Activated CD8-positive, alpha-beta memory T cell treated with anti-CD3 and anti-CD28 coated beads, Interleukin-2, amount 10 ng/mL, durations not matched to agents 7 days and 5 days (primary cell): ENCODE measurements at places on chromosomes 1 and 21.

- no peak for DNase-seq
These were observed 163.4 kb downstream of the DNM3 start for GRCh38 chr1:172004671-172005070.

GRCh38 chr1:215056584-215056983 is 26.0 kb upstream of the KCNK2 start:
- no peak for DNase-seq

DNA sequence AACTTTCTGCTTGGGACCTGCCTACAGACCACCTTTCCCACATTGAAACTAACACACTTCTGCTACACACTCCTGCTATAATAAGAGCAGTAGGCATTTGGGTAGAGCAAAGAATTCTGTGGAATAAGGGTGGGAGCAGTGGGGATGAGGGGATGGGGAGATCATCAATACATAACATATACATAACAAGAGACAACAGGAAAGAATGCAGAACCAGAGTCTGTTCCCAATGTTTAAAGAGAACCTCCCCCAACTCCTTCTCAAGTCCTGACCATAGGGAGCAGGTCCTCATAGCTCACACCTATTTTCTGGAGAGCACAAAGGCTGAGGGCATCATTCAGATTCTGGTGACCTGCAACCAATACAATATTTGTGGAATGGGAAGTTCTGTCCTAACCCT is 121.6 kb upstream of the BARHL2 start:
- DNase-seq: no peak

DNA sequence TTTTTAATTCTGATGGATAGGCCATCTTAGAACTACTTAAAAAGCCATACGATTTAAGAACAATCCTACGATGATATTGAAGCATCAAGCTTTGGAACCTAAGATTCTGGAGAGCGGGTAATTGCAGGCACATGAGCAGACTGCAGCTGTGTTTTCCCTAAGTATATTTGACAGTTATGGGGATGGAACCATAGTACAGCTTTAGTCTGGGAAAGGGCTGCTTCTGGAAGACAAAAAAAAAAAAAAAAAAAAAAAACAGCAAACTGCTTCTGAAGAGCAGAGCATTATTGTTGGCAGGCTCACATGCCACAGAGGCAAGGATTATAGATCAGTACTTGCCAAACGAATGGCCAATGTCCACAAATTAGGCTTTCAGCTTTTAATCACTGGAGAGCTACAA is 1618.7 kb downstream of the AMY1C start:
- no peak for DNase-seq

DNA sequence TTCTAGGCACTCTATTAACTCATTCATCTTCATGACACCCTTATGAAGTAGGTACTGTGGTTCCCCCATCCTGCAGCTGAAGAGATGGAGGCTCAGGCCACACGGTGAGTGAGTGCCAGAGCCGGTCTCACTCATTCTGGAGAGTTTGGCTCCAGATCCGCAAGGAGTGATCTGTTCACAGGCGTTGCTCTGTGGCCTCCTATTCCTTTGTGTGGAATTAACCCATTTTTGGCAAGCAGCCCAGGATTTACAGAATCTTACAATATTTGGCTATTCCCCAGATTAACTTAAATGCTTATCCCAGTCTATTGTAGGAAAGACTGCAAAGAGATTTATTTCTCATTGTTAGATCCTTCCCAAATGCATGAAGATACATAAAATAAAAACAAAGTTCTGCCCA is 29.6 kb downstream of the KIAA0040 start:
- no peak for DNase-seq

GRCh38 chr1:220691053-220691684 is 1.0 kb downstream of the C1orf115 start:
- no peak for DNase-seq

GRCh38 chr1:77382366-77382765 is 100.5 kb downstream of the AK5 start:
- no peak for DNase-seq

- no peak for DNase-seq
These were observed 7.8 kb upstream of the GJB5 start for GRCh38 chr1:34746785-34747637.

DNA sequence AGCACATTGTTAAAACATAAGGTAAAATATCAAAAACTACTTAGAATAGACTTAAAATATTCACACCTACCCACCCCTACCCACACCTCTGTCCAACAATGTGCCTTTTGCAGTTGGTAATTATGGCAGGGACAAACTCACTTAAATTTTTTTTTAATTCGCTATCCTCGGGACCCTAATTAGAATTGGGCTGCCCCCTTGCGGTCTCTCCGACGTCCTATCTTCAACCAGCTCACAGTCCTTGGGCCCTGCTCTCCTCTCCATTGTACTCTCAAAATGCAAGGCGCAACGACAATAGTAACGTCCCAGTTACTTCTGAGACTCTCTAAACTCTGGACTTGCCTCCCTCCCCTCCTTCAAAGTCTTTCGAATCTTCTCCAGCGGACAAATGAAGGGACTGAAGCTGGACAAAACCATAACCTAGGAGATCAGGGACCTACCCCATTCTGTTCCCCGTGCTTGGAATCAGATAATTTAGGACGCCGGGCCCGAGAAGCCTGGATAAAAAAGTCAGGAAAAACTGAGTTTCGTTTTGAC is 1.1 kb upstream of the CIART start:
- peak; percentile 76 for DNase-seq

- no peak for DNase-seq
These were observed 762.1 kb downstream of the LTN1 start for GRCh38 chr21:28230559-28230958.

DNA sequence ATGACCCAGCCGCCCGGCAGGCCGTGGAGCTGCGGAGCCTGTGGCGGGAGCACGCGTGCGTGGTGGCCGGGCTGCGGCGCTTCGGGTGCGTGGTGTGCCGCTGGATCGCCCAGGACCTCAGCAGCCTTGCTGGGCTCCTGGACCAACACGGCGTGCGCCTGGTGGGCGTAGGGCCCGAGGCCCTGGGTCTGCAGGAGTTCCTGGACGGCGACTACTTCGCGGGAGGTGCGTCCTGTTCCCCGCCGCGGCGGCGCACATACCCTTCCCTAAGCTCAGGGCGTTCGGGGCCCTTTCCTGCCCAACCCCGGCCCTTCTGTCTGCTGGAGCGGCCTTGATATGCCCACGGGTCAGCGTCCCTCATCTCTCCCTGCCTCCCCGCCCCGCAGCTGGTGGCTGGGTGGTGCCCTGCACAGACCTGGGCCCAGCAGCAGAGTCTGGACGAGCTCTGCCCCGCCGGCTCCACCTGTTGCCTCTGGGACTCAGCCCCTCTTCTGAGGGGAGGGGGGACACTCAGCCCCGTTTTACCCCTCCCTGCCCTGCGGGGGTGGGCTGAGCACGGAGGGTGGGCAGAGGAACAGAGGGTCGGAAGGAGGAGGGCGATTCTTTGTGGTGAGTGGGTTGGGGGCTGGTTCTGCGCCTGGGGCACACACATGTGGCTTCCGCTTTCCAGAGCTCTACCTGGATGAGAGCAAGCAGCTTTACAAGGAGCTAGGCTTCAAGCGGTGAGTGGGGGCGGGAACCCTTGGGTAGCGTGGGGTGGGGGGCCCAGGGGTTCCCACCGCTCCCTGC is 688 bp downstream of the PRXL2B start:
- DNase-seq: peak; percentile 55

DNA sequence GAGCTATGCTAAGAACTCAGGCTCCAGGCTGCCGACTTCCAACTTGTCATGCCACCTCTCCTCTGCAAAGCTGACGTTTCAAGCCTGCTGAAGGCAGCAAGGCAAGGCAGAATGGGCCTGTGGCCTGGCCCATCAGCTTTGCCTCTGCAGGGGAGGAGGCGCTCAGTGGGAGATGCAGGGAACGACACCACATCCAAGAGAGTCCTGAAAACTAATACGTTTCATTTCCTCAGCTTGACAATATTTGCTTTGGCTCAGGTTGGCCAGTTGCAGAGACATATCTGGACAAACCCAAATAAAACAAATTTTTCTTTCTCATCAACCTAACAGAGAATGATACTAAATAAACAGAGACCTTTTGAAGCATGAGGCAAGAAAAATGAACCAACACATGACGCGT is 35.3 kb downstream of the BEND5 start:
- no peak for DNase-seq

GRCh38 chr1:113256348-113256729 is 134.0 kb upstream of the MAGI3 start:
- no peak for DNase-seq
